ENCODE measurements at places on chromosomes 11 and 22.
A peak's percentile ranks its signal among the peaks of the same experiment; 100 is the strongest.

GRCh38 chr11:65491614-65492386, 7.0 kb upstream of the MALAT1 start:
- DNase-seq, result no peak

DNA sequence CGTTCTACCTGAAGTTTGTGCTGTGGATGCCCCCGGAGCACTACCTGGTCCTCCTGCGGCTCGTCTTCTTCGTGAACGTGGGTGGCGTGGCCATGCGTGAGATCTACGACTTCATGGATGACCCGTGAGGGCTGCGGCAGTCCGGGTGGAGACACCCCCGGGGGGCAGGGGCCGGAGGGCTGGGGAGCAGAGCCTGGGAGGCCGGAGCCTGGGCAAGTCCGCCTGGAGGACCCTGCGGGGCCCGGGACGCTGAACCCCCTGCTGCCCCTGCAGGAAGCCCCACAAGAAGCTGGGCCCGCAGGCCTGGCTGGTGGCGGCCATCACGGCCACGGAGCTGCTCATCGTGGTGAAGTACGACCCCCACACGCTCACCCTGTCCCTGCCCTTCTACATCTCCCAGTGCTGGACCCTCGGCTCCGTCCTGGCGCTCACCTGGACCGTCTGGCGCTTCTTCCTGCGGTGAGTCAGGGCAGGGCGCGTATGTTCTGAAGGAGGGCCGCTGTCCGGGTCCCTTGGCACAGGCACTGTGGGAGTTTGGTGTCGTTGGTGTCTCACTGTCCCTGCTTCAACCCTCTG, 17.3 kb downstream of the RNH1 start:
- no peak for DNase-seq

- no peak for DNase-seq
Measured at GRCh38 chr11:134584706-134585445, 172.8 kb upstream of the B3GAT1 start.

GRCh38 chr11:35389112-35389511, 30.2 kb downstream of the SLC1A2 start:
- DNase-seq, result no peak

- no peak for DNase-seq
Measured at GRCh38 chr11:41779401-41779960, 320.0 kb upstream of the LRRC4C start.

DNA sequence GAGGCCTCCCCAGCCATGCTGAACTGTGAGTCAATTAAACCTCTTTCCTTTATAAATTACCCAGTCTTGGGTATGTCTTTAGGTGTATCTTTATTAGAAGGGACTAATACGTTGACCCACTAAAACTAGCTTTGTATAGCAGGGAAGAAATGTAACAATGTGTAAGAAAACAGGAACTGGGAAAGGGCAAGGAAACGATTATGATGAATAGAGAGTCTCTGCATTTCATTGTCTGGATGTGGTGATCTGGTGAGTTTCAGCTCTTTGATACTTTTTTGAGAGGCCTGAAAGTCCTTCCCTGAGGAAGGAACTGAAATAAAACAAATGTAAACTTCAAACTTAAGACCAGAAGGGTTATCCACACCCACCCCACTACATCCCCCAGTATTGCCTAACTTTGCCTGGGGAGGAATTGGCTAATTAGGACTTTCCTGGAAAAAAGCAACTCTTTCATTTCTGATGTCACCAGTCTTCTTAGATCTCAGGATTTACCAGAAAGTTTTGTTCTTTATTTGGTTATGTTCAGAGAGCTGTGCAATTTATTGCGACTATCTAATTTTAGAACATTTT, 119.0 kb downstream of the LDLRAD3 start:
- no peak for DNase-seq

DNA sequence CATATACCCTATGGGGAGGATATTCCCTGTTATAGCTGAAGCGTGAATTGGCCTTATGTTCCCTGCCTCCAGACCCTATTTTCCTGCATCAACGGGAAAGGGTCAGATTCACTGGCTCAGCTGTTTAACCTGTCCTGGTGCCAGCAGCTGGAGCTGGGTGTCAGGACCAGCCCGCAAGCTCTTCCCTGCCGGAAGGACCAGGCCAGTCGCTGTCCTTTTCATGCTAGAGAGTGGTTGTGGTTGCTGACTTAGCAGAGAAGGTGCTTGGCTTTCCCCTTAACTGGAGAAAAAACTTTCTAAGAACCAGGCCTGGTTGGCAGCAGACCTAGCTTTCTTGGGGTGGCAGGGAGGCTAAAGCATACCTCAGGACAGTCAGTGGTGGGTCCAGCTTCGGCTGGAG, 5.2 kb upstream of the SREBF2 start:
- DNase-seq, result no peak

- no peak for DNase-seq
Measured at GRCh38 chr11:6469599-6469998, 4.1 kb downstream of the TRIM3 start.

GRCh38 chr22:35514366-35514765, 26.3 kb upstream of the RASD2 start:
- no peak for DNase-seq

DNA sequence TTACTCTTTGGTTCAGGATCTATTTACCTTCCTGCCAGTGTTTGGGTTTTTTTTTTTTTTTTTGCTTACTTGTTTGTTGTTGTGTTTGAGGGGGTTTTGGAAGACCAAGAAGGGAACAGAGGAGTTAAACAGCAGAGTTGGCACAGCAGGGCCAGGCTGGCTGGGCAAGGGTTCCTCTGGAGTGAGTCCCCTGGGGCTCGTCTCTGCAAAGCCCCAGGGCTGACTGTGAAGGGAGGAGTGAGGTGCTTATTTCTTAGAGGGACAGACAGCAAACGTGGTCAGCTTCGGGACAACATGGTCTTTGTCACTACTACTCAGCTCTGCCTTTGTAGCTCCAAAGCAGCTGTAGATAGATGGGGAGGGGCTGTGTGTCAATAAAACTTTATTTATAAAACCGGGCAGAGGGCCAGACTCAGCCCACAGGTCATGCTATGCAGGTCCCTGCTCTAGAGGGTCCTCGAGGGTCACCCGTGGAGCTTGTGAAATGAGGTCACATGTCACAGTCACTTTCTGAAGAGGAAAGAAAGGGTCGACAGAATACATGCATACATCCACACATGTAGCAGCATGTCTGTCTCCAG, 1404.7 kb downstream of the BRD1 start:
- DNase-seq, result no peak

GRCh38 chr22:37822079-37822833, 926 bp upstream of the GALR3 start:
- DNase-seq, result no peak

DNA sequence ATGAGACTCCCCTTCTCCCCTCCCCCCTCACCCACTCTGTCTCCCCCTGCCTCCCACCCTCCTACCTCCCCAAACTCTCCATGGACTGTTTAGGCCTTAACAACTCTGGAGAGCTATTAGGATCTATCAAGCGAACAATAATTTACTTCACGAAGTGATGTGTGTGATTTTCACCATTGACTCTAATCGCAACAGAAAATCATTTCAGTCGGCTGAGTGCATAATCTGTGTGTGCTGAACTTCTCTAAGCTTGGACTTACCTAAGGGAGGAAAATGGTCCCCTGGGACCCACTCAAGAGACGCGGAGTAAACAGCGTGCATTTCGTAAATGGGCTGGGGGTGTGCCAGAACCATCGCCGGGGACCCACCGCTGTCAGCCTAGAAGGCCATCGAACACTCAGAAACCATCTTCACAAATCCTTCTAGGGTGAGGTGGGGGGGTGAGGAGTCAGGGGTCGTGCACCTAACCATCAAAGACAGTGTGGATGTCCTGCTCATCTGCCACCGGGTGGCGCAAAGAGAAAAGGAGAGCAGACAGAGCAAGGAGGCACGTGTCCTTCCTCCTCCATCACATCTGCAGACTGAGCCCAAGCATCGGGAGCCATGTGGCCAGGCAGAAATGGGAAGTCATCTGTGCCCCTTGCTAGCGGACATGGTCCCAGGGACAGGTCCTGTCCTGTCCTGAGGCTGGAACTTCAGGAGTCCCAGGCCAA, 62.1 kb upstream of the NUP50 start:
- DNase-seq, result peak; percentile 33

- no peak for DNase-seq
Measured at GRCh38 chr11:7089328-7090251, 792 bp downstream of the RBMXL2 start.

- DNase-seq, result no peak
Measured at GRCh38 chr22:19819911-19820879, 34.5 kb downstream of the GNB1L start.

DNA sequence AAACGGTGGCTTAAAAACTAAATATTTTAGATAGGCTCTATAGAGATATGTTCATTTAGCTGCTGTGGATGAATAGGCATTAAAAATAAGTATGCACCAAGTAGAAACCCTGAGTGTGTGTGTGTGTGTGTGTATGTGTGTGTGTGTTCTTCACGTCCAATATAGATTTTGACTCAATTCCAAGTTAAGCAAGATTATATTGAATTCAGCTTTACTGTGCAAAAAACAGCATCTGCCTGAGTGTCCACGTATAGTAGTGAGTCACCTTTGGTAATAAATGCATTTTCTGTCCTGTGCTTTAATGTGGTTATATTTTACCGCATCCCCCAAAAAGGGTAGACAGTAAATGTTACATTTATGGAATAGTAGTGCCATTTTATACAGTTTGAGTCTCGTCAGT, 71.2 kb downstream of the PDHX start:
- DNase-seq, result no peak

DNA sequence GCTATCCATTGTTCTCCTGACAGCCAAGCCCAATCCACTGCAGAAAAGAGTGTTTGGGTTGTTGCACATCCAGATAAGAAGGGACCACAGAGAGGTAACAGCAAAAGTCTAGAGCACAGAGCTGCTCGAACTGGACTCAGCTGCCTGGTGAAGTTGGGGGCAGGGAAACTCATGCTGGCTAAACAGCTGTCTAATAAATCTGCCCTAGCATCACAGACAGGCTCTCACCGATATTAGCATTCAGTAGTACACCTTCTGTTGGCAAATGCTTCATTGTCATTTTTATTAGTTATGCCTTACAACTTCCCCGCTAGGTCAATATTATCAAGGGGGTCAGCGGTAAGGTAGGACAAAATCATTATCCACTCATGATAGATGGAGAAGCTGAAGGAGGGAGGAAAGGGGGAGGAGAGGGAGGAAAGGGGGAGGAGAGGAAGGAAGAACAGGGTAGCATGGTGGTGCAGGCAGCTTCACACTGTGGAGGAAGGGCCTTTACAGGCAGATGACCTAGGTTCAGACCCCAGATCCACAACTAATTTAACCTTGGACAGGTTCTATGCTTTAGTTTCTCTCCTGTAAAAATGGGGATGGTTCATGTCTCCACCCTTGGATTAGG, 102.7 kb downstream of the LARGE1 start:
- no peak for DNase-seq

- no peak for DNase-seq
Measured at GRCh38 chr11:44687388-44687787, 39.4 kb upstream of the TSPAN18 start.

DNA sequence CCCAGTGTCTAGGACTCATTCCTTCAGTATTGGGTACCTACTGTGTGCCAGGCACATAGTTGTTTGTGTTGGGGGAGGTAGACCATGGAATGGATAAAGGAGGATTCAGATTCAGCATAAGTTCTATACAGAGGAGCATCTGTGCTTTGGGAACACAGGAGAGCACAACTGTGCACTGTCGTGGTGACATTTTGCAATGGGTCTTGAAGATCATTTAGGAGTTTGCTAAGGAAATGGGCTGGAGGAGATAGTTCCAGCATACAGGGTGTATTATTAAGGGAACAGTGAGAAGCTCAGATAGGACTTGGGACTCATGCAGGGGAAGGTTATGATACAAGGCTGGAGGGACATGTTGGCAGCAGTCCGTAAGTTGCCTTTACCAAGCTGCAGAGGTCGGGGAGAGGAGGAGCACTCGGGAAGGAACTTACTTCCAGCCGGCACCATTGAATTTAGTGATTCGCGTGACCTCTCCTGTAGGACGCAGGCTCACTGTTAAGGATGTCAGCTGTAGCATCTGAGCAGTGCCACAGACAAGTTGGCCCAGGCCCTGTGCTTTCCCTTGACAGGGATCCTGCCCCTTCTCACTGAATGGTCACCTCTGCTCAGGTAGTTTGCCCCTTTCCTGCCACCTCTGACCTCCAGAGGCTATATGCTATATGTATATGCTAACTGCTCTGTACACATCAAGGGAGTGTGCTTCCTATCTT, 25.6 kb downstream of the TREH start:
- DNase-seq, result no peak

GRCh38 chr22:36405671-36406538, 18.1 kb upstream of the MYH9 start:
- DNase-seq, result peak; percentile 89

Data from activated CD4-positive, alpha-beta T cell treated with anti-CD3 and anti-CD28 coated beads, Interleukin-2, Interleukin-6, amounts not matched to agents 100 ng/mL and 50 ng/mL, durations not matched to agents 16 hours and 8 hours (primary cell).